D721Med (cell line): ENCODE measurements at places on chromosomes 1 and 21.

DNA sequence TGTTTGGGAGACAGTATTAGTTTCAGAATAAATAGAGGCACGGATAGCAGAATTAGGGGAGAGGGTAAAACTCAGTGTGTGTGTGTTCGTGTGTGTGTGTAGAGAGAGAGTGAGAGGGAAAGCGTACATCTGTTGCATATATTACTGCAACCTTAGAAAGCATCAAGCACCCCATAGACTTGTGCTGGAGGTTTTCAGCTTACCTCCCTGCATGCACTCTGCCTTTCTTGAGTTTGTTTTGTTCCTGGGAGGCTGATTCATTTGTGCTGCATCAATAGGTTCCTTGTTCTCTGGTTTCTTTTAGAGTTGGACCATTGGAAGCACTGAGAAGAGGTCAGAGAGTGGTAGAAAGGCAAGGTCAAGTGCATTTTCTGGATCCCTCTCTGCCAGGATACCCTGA is 104.4 kb upstream of the KCNK1 start:
- no peak for DNase-seq

- no peak for DNase-seq
Observed at GRCh38 chr1:234698686-234699085, 88.7 kb upstream of the IRF2BP2 start.

DNA sequence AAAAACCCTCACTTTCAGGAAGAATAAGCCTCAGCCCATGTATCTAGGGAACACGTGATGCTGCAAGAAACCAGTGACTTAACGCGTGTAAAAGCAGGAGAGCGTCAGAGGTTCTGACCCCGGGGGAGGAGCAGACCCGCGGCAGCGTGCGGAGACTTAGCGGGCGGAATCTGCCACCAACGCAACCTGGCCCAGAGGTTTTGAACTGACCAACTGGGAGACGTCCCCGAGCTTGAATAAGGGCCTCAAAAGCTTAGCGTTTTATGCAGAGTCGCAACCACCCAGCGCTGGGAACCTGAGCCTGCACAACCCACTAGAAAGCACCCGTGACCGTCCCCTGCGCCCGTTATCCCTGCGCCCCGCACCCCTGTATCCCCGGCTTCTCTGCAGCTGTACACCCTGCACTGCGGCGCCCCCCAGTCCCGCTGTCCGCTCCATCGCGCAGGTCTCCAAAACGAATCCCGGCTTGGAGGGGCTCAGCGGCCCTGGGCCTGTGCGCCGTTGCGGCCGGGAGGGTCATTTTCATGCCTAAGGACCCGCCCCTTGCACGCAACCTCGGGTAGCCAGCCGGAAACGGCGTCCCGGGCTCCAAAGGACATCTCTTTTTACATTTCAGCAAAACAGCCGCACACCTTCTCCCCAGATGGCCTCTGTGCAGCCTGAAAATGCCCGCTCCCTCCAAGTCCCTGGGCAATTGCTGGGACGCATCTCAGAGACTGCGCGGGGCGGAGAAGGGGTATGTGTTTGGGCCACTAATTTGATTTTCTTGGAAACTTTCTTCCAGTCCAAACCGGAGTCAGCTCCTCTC is 29.4 kb upstream of the TRIM17 start:
- DNase-seq = no peak

DNA sequence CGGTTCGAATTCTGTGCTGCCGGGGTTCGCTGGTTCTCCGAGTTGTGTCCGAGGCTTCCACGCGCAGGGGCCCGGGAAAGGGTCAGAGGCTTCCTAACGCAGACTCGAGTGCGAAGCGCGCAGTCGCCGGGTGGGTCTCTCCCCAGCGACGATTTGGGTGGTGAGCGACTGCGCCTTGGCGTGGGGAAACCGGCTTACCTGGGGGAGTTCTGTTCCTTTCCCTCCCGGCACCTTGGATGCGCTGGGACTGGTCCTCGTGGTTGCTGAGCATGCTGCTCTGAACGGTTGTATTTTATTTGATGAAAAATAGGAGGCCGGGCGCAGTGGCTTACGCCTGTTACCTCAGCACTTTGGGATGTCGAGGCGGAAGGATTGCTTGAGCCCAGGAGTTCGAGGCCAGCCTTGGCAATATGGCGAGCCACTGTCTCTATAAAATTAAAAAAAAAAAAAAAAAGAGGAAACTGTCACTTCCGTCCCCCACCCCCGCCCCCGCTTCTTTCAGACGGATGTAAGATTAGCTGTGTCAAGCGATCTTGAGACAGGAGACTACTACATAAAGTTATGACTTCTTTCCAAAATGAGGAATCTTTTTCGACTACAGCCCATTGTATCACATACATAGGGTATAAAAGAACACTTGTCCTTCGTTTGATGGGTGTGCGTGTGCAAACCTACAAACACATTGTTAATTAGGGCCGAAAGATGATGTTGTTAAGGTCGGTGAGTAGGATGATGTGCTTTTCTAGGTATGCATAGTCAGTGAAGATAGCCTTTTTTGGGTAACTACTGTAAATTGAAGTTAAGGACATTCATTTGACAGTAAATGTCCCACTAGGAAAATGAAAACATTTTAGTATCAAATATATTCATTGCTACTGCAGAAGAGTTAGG is at the start of gene CCDC18:
TSS of gene CCDC18 (plus strand) at position 2 of the 891 bp plus-strand sequence. CDS start 2,638 bp downstream, outside the sequence.
- DNase-seq = no peak

- DNase-seq = no peak
Observed at GRCh38 chr1:167880580-167881021, 33.3 kb downstream of the ADCY10 start.

GRCh38 chr1:6300342-6301048 is 39.6 kb upstream of the GPR153 start:
- no peak for DNase-seq

GRCh38 chr1:27360159-27361043 is 6.4 kb downstream of the MAP3K6 start:
- no peak for DNase-seq

DNA sequence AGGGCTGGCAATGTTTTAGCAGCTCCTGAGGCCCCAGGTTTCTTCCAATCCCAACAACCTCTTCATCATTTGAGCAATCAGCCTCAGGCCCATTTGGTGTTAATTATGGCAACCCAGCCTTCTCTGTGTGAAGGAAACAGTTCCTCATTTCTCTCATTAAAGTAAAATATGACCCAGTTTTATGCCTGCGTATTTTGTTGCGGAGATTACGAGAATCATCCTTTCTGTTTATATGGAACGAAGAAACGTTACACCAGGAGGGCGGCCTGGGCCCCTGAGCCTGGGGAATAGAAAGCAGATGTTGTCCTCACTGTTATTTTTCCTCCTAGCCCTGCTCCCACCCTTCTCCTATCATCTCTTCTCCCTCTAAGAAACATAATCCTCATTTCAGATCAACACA is 332.2 kb upstream of the USP24 start:
- peak; percentile 33 for DNase-seq

DNA sequence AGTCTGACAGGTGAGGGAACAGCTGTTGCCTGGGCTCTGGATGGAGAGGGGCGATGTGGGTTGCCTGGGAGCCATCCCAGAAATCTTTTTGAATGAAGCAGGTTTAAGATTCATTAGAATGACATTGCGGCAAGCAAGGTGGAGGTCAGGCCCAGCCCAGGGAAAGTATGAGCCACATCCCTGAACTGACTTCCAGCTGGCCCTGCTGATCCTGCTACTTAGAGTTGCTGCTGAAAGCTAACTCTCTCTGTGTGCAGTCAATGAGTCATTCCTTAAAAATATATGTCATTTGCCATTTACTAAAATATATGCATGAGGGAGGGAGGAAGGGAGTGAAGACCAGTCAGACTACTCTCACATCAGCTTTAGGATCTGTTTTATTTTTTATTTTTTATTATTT is 54.3 kb upstream of the RAB3GAP2 start:
- DNase-seq = no peak
